ENCODE measurements at places on chromosomes 13 and 19.

GRCh38 chr13:100644371-100644770 lies 30.2 kb downstream of the TMTC4 start:
- no peak for DNase-seq

- peak; percentile 94 for DNase-seq
Measured at GRCh38 chr13:110820322-110820721, 94.5 kb downstream of the ANKRD10 start.

DNA sequence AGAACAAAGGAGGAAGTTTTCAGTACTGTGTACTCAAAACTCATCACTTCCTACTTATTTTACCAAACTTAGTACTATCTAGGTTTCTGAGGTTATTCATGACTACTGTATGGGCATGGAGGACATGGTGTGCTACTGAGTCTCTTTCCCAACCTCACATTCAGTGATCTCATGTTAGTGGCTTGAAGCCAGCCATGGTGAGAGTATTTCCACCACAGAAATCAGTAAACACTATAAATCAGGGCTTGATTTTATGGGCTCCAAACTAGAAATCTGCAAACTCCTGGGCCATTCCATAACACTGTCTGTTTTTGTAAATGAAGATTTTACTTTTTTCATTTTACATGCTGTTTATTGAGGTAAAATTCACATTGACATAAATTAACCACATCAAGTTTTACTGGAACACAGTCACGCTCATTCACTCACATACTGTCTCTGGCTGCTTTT lies 19.7 kb downstream of the MED26 start:
- DNase-seq: no peak

GRCh38 chr19:17328517-17329365 lies 5.9 kb downstream of the ANO8 start:
- no peak for DNase-seq

GRCh38 chr13:74465271-74465670 lies 331.1 kb upstream of the KLF12 start:
- no peak for DNase-seq

DNA sequence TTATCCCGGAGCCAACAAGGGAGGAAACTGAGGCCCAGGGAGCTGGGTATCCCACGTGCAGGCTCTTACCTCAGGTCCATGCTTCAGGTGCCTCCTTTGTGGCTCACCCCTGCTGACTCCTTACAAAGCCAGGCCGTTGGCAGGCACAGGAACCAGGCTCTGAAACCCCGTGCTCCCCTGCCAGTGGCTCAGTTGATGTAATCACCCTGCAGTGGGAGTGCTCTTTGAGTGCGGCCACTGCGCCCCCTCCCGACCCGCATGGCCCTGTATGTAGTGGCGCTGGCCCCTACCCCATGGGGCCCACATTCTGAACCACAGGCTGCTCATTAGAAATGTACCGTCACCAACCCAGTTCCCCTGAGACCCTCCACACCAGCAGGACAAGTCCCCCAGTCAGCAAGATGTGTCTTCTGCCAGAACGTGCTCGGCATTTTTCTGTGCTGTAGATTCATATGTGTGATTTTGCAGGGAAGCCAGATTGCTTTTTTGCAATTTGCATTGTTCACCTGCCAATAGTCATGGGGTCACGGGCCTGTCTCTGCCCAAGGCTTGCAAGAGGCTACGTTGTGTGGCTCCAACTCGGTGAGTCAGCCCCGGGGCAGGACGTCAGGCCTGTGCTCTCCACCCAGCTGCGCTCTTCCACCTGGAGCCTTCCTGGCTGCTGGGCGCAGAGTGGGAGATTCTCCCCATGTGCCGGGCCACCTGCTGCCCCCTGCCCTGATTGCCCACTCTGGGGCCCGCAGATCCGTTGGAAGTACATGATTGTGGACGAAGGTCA lies 60.3 kb downstream of the SMARCA4 start:
- no peak for DNase-seq

- no peak for DNase-seq
Measured at GRCh38 chr19:46863818-46864629, 3.2 kb downstream of the ARHGAP35 start.

- DNase-seq: no peak
Measured at GRCh38 chr19:38932425-38933179, 1.9 kb downstream of the MRPS12 start.

DNA sequence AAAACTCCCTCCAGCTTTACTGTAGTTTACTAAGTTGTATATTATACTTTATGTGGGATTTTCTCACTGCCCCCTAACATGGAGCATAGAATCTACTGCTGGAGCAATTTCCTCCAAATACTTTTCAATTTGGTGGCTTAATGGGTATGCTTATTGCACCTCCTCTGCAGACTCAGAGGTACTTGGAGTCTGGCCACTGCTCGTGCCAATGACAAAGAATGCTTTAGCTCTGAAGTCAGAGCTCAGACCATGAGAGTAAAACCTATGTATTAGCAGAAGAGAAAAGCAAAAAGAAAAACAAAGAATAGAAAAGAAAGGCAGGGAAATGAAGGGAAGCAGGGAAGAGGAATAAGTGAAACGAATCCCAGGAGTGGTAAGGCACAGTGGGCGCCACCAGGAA lies 71.9 kb downstream of the SUCLA2 start:
- DNase-seq: no peak

DNA sequence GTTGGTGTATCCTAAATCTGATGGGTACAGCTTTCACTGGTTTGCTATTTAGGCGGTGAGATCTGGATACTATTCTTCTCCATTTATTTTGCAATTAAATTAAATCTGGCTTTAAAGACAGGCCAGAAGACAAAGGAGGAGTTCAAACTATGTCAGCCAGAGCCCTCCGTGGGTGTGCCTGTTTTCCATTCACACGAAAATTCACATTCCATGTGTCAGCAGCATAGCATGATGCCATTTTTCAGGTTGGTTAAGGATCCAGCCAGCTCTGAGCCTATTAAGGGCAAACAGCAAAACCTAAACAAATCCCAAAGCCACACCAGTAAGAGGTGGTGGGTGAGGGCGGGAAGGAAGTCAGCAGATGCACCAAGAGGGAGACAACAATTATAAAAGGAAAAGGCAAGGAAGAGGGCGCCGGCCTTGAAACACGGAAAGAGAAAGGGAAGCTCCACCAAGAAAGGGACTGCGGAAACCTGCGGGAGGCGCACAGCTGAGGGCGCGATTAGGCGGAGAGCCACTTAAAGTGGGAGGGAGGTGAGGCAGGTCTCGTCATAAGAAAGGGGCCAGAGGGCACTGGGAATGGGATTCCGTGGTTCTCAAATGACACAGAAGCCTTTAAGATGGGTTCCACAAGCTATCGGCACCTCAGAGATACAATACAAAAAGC lies 43.0 kb downstream of the CARS2 start:
- no peak for DNase-seq

DNA sequence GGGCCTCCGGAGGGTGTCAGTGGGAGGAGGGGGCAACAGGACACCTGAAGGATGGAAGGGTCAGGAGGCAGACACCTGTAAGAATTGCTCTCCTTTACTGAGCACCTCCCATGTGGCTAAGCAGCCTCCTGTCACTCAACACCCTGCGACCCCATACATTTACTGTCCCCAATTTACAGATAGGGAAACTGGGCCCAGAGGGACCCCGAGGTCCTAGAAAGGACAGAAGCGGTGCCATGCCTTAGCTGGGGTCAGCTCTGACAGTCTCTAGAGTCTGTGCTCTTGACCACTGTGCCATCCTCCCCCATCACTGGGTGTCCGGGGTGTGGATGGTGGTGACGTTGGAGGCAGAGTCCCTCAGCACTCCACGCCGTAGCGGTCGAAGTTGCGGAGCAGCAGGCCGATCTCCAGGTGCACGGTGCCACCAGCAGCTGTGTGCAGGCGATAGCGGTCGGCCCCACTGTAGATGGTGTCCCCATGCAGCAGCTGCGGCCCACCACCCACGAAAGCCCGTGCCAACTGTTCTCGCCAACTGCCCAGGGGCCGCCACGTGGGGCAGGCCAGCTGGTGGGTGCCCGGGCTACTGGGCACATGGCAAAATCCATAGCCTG lies 726 bp upstream of the TGFB1 start:
- DNase-seq: no peak

DNA sequence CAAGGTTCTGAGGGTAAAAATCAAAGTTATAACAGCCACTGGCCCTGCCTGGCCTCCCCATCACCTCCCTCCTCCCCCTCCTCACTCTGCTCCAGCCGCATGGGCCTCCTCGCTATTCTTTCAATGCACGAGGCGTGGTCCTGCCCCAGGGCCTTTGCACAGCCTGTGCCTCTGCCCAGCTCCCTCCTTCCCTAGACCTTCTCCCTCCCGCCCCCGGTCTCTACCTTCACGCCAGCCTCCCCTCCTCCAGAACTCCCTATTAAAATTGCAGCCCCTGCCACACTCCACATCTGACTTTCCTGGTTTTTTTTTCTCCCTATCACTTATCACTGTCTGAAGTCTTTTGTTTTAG lies 3.3 kb downstream of the RAX2 start:
- no peak for DNase-seq

DNA sequence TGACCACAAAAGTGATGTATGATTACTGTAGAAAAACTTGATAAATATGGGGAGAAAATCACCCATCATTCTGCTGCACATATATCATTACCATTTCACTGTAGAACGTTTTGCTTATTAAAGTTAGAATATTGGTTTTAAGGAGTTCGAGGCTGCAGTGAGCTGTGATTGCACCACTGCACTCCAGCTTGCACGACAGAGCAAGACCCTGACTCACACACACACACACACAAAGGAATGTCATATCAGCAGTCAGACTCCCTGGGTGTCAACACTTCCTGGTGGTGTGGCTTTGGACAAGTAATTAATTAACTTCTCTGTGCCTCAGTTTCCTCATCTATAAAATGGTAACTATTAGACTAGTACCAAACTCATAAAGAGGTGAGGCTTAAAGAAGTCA lies 11.3 kb upstream of the PNMA8A start:
- DNase-seq: no peak

DNA sequence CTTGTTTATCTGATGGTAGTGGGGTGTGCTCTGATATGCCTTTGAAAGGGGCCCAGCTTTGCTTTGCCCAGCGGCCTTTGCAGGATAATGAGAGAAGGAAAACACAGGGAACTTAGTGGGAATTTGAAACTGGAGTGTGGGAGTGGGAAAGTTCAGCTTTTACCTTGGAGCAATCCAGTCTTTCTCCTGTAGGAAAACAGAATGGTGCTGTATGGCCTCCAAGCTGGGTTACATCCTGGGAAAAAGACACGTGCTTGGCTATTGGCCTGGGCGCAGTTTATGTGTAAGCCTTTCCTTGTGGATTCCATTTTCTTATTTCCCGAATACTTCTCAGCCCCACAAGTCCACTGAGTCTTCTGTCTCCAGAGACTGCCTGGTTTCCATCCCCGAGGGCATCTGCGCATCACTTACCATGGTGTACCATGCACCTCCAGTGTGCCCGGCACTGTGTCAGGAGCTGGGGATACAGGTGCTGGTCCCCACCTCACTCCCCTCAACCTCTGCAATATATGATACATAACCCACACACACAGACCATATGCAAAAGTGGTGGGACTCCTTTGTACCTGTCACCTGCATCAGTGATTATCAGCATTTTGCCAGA lies 31.5 kb downstream of the ACTN4 start:
- no peak for DNase-seq

- DNase-seq: no peak
Measured at GRCh38 chr19:23542562-23542961, 144.4 kb downstream of the ZNF675 start.

- no peak for DNase-seq
Measured at GRCh38 chr19:18612772-18613588, at the start of gene TMEM59L. TSS of gene TMEM59L (plus strand) at chr19:18612870. CDS start at chr19:18612959, 89 bp downstream.

- no peak for DNase-seq
Measured at GRCh38 chr13:74987124-74987690, 494.8 kb downstream of the TBC1D4 start.

DNA sequence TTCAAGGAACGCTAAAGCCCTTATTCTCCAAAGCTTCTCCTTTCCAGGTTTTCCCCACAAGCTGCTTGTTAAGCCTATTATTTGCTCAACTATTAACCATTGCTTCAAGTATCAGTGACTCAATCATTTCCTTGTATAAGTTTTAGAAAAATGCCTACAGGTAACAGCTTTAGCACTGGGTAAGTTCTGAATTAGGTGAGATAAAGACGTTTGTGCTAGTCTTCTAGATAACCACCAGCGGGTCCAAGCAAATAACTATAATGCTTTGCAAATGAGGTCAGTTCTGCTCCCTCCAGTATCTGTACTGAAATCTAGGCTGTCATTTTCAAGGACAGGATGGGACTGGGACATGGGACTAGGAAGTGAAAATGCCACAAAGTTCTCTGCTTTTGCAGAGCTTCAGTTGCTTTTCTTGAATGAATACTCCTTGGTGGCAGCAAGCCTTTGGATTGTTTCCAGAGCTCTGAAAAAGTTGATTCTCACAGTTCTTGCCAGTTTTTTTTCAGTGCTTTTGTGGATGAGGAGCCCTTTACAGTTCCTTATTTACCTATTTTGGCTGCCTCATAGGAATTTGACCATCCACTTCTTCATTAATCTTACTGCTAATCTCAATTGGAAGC lies 1487.7 kb downstream of the EFNB2 start:
- no peak for DNase-seq

DNA sequence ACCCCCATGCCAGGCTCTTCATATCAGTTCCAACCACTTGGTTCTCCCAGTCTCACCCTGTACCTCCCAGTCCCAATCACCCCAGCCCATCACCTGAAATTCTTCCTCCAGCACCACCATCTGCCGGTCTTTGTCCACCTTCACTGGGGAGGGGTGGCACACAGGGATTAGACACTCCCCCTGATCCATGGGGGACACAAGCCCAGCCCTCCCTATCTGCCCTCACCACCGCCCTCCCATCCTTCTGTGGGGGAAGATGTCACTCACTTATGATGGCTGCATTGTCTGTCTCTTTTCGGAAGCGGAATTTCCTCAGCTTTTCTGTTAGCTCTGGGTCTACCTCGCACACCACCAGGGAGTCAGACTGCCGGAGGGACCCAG lies 685 bp downstream of the GMFG start:
- DNase-seq: no peak

- DNase-seq: no peak
Measured at GRCh38 chr19:55141696-55142095, 7.3 kb downstream of the TNNT1 start.

DNA sequence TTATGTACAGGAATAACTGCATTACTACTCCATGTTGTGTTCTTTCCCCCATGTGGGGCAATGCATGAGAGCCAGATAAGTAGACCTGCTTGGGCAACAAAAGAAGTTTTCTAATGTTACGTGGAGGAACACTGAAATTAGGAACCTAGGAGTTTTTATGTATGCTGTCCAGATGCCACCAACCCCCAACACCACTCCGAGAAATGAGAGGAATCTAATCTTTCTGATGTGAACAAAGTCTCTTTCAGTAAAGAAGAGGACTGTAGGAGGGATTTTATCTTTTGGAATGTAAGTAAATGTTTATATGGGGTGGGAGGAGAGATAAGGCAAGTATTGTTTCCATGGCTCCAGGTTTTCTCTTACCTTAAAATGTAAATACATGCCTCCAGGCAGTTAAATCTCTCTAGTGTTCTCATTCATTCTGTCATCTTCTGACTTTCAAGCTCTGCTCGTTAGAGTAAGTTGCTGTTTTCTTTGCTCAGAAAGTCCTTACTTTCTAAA lies 820.6 kb downstream of the PCDH17 start:
- DNase-seq: no peak

- no peak for DNase-seq
Measured at GRCh38 chr13:75360170-75360569, 121.8 kb downstream of the TBC1D4 start.
